Activated CD8-positive, alpha-beta T cell treated with anti-CD3 and anti-CD28 coated beads for 36 hours (primary cell): ENCODE measurements at places on chromosomes 12 and 14. TPM values are rescaled to one million over a fixed set of nuclear protein-coding genes. Genes with fewer than 3 reads are reported as not detected.

DNA sequence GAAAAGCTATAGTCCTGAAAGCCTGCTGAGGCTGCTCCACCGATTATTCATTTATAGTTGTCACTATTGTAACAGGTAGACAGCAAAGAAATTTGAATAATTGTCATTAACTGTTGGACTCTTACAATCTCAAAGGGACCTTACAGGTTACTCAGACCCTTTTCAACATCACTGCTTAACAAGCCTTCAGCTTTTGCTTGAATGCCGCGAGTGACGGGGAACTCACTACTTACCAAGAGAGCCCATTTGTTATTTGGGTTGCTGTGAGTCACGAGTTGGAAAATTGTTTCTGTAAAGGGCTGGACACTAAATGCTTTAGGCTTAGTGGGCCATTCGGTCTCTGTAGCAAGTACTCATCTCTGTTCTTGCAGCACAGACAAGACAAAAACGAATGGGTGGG, 5.9 kb upstream of the TUNAR start:
- DNase-seq = no peak

- no peak for DNase-seq
Observed at GRCh38 chr12:40988824-40989223, 199.3 kb upstream of the PDZRN4 start.

DNA sequence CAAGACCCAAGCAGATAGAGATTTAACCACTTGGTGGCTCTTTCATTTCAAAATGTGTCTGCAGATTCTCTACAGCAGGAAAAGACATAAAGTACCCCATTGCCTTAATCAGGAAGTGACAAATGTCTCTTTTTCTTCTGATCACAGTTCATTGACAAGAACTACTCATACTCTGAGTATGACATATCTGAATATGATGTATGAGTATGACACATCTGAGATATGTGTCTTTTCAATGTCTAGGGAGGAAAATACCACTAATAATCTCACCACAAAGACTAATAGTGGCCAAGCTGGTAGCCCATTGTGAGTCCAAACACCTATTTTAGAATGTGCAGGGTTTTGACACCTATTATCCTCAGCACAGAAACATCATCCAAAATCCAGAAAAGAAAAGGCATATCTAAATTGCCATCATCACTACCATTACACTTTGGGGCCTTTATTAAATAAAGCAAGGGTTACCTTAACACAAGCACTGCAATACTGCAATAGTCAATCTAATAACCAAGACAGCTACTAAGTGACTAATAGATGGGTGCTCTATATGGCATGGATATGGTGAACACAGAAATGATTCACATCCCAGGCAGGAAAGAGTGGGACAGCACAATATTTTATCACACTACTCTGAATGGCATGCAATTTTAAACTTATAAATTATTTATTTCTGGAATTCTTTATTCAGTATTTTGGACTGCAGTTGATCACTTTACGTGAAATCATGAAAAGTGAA, 243.7 kb upstream of the FAR2 start:
- no peak for DNase-seq

DNA sequence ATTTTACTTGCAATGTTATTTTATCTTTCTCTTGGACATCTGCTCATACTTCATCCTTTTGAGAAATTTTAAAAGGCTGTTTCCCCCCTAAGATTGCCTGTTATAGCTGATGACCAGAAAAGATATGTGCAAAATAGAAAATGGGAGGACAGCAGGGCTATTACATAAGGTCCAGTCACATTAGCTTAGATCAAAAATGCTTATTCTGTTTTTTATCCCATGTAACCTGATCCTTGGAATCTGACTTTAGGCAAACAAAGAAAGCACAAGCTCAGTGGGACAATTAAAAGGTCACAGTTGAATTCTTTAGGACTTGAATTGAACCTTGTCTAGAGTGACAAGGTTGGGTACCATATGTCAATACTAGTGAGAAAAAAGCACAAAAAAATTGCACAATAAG, 65.1 kb upstream of the TRHDE start:
- DNase-seq = no peak

DNA sequence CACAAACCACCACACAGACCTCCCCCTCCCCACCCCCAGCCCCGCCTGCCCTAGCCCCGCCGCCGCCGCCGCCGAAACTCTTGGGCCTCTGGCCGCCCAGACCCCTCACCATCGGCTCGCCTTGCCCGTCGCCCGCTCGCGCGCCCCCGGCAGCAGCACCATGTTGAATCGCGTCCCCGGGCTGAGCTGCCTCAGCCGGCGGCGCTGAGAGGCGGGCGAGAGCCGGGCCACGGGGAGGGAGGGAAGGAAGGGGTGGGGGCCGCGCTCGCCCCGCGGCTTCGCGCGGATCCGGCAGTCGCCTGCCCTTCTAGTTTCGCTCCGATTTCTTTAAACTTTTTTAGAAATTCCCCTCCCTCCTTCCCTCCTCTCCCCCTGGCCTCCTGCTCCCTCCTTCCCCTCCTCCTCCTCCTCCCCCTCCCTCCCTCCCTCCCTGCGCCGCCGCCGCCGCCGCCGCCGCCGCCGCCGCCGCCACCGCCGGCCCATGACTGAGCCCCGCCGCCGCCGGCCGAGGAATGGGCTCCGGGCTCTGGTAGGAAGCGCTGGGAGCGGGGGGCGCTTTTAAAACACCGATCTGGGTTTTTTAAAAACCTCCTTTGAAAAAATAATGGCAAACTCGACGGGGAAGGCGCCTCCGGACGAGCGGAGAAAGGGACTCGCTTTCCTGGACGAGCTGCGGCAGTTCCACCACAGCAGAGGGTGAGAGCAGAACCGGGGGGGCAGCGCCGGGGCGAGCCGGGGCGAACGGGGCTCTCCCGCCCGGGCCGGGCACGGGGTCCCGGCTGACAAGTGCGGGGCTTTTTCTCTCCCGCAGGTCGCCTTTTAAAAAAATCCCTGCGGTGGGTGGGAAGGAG, at the start of gene ARID2:
TSS of gene ARID2 (plus strand) at position 474 of the 851 bp plus-strand sequence. CDS start at position 605, 131 bp downstream.
- peak; percentile 73 for DNase-seq

- no peak for DNase-seq
Observed at GRCh38 chr14:96105926-96106441, 66.8 kb downstream of the C14orf132 start.

GRCh38 chr12:119176267-119177055, 2.3 kb upstream of the HSPB8 start:
- peak; percentile 3 for DNase-seq

- DNase-seq = no peak
Observed at GRCh38 chr12:21683115-21683514, 25.5 kb upstream of the LDHB start.

- DNase-seq = no peak
Observed at GRCh38 chr12:96861656-96862055, 45.4 kb upstream of the NEDD1 start.

DNA sequence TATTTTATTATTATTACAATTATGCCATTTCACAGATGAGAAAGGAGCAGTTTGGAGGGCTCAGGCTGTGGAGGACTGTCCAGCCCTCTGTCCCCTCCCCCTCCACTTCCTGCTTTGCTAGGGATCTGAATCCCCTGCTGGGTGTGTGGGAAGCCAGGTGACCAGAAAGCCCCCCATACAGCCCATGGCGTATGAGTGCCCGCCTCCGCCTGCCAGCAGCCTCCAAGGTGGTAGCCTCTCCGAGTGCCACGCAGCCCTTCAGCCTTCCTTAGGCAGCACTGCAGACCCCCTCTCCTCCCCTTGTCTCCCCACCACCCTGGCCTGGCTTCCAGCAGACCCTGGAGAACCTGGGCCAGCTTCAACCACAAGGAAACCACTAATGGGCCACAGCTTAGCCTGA, 12.6 kb downstream of the DTX1 start:
- DNase-seq = no peak

GRCh38 chr14:33567023-33567728, 383.7 kb downstream of the EGLN3 start:
- no peak for DNase-seq

DNA sequence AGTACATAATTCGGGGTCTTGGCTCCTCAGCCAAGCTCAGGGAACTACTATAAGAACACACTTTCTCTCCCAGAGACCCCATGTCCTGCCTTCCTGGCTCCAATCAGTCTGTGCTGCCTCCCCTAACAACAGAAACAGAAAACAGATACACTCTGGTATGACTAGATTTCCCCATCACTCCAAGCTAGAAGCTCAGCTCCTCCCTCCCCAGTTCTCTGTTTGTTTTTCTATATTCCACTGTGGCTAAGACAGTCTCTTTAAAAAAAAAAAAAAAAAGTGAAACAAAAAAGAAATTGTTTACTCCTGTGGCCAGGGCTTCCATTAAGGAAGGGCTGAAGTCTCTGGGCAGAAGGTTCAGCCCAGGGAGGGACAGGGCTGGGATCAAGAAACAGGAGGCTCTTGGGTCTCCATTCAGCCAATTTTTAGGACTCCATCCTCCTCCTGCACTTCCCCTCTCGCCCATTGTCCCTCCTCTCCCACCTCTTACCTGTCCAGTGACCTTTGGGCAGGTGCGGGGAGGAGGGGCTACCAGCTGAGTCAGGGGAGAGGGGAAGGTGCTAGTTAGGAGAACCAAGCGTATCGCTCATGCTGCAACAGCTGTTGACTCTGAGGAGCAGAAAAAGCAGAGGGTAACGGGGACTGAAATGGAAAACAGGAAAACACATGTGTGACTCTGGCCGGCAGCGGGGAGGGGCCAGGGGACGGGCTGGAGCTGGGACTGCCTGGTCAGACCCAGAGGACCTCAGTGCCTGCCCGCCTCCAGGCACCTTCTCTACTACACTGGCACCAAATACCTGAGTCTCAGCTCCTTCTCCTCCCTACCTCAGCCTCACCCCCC, 4.1 kb upstream of the SLC7A7 start:
- DNase-seq = no peak

The KCNA5 gene
- total RNA-seq = not detected

The VWF gene
- total RNA-seq = 0.13 TPM

The KRT74 gene
- total RNA-seq = not detected

The OAS1 gene
- total RNA-seq = 26.8 TPM
